ENCODE measurements at places on chromosomes 2 and 18.

GRCh38 chr2:147855977-147856376 lies 11.1 kb downstream of the ACVR2A start:
- DNase-seq: no peak

- no peak for DNase-seq
Measured at GRCh38 chr2:46913471-46914381, 1.9 kb downstream of the MCFD2 start.

- no peak for DNase-seq
Measured at GRCh38 chr2:28624793-28625701, 126.6 kb upstream of the PPP1CB start.

GRCh38 chr2:132414081-132414480 lies 2.5 kb upstream of the GPR39 start:
- no peak for DNase-seq

DNA sequence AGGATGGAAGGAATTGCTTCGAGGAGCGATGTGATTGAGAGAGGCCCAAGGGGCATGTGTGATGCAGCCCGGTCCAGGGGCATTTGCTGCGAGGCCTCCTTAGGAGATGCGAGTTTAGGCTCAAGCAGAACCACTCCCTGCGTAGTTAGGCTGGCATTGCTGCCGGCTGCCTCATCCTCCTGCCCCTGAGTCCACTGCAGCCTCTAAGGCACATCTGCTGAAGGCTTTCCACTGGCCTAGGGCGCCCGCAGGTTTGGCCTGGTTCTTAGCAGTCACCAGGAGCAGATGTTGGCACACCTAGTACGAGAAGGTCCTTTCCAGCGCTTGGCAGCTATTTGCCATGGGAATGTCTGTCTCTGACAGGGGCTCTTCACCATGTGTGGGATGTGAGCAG lies 20.7 kb downstream of the INPP5D start:
- DNase-seq: no peak

DNA sequence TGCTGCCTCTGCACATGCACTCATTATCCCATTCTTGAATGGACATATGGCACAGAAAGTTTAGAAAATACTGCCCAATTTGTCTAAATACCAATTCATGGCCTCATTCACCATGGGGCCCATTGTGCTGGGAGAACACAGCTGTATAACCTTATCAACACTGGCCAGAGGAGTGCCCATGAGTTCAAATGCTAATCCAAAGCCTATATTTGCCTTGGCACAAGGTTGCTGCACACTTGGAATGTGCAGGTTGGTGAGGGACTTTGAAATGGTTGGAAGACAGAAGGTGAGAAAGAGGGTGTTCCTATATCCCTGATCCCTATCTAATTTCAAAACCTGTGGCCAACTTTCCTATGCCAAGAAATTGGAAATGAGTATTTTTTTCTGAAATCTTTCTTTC lies 693.9 kb upstream of the ID2 start:
- no peak for DNase-seq

GRCh38 chr2:156321243-156321904 lies 11.1 kb downstream of the NR4A2 start:
- no peak for DNase-seq

- DNase-seq: no peak
Measured at GRCh38 chr2:233270366-233270765, 18.9 kb downstream of the ATG16L1 start.

DNA sequence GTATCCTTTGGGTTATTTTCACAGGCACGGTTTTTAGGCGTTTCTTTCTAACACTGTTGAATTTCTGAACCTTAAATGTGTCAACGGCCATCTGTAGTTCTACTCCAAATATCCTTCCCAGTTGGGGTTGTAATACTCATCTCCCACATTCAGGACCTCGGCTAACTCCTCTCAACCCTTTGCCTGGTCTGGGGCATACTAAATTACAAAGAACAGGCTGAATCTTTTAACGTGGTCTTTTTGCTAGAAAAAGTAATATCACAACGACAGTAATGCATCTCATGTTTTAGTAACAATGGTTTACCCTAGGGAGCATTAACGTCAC lies 2.1 kb downstream of the RPRM start:
- no peak for DNase-seq

DNA sequence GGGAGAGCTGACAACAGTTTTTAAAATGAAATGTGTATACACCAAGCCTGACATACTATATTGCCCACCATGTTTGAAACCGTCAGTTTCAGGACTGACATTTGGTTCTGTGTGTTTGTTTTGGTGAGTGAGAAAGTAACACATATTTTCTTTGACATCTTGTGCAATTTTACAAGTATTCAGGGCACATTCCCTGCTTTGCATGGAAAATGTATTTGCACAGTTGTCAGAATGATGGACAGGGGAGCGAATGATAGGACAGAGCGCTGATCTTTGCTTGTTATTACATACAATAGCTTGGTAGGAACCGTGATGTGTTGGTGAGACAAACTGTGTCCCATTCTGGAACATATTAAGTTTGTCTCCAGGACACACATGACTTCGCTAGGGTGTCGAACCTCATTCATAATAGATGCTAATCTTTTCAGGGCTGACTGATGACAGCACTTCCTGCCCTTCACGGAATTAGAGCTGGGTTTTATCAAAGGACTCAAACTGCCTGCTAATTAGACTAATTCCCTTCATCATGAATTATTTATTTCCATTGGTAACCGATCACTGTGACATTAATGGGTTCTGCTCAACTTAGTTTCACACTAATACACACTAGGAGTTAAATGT lies 158.5 kb downstream of the CDCA7 start:
- no peak for DNase-seq

DNA sequence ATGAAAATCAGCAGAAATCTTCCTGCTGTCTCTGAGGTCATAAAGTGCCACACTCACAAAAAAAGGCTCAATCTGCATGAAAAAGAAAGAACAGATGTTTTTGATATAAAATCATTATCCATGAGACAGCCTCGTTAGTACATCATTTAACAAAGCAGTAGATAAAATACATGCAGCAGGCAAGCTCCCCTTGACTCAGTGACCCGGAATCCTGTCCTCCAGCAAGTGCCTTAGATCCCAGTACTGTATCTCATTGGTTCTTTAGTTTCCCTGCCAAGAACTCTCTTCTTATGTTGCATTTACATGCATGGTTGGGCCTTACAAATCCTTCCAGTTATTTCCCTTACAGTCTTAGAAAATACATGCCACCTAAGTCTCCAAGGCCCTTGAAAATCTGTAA lies 148.9 kb upstream of the CCDC195 start:
- DNase-seq: no peak

DNA sequence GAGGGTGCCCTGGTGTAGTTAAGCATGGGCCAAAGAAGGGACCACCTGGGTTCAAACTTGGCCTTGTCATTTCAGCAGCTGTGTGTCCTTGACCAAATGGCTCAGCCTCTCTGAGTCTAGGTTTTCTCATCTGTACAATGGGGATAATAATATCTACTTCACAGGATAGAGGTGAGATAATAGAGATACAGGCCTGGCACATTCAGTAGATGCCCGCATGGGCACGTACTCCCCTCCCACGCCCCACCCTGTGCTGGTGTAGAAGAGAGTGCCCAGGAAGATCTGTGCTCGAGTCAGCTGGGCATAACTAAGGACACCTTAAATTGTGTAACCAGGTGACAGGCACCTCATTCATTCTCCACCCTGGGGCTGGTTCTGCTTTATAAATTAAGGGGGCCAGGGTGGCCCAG lies 8.4 kb upstream of the TMEM185B start:
- no peak for DNase-seq

DNA sequence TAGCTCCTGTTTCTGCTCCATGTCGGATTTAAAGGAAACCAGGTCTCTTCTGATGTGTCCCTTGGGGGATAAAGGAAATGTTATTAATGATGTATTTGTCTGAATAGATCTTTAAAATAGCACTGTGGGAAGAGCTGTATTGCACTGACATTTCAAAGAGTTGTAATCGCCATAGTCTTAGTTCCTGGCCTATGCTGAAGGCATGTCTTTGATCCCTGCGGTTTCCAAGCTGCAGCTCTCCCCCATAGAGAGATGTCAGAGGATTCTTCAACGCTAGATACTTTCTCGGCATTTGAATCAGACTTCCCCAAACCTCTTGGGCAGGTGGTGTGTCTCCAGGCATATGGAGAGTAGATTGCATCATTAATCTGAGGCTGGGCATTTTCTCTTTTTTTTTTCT lies 40.4 kb downstream of the NAT8 start:
- no peak for DNase-seq

GRCh38 chr18:40326985-40327384 lies 1628.0 kb upstream of the PIK3C3 start:
- no peak for DNase-seq

GRCh38 chr2:238966072-238966937 lies 118.4 kb downstream of the TWIST2 start:
- DNase-seq: no peak

- no peak for DNase-seq
Measured at GRCh38 chr2:180240774-180241173, 233.7 kb upstream of the CWC22 start.

DNA sequence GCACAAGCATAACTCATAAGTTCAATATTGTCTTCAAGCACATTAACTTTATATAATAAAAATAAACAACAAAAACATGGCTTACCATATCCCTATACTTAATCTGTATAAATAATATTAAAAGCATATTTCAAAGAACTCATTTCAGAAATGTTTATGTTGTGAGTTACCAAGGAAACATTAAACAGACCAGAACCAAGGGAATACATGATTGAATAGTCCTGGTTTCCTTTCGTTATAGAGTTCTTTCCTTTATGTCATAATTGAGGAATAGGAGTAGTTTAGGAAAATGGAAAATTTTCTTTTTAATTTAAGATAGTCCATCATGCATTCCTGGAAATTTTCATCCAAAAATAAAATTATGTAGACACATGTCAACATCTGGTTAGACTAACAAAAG lies 343.0 kb downstream of the ERBB4 start:
- DNase-seq: no peak

GRCh38 chr2:120927265-120927628 lies 191.6 kb downstream of the GLI2 start:
- no peak for DNase-seq

GRCh38 chr2:226758921-226759640 lies 40.5 kb downstream of the IRS1 start:
- DNase-seq: no peak

- no peak for DNase-seq
Measured at GRCh38 chr2:167420211-167420610, 531.9 kb downstream of the XIRP2 start.

DNA sequence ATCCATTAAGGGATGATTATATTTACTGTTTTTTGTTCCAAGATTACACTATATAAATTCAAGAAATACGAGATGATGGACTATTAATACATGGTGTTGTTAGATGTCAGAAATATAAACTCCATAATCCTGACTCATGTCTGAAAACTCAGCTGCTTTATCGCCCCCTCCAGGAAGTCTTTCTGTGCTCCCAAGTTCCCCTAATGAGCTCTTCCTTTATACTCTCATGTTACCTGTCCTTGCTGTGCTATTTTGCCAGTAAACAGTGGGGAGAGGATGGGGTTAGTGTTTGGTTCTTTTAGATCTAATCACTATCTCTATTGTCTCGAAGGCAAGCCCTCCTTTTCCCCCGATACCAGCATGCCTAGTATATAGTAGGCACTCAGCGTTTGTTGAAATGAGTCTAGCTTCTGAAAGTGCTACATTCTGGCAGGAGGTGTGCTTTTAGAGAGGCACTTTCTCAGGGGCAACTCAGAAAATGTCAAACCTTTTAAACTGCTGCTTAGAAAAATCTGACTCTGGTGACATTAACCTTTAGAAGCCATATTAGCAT lies 21.4 kb upstream of the BARD1 start:
- DNase-seq: peak; percentile 4

- DNase-seq: no peak
Measured at GRCh38 chr2:70454936-70455544, 98.6 kb downstream of the TGFA start.

- DNase-seq: peak; percentile 39
Measured at GRCh38 chr18:6022845-6023244, 127.5 kb upstream of the TMEM200C start.

- no peak for DNase-seq
Measured at GRCh38 chr18:63488160-63488559, 11.4 kb downstream of the SERPINB5 start.

DNA sequence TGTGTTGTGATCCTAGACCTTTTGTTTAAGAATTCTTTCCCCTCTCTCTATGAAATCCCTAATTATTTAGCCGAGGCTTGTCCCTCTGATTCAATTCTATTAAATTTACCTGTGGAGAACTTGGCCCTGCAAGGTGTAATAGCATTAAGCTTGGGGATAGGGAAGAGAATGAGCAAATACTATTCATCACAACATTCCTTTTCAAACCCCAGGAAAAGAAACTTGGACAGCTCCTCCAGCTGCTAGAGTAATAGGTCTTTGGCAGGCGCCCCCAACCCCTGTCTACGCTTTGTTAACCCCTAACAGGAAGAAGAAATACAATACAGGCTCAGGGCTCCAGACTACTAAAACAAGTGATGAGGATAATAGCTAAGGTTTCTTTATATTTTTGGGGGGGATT lies 957.0 kb downstream of the CPS1 start:
- no peak for DNase-seq

DNA sequence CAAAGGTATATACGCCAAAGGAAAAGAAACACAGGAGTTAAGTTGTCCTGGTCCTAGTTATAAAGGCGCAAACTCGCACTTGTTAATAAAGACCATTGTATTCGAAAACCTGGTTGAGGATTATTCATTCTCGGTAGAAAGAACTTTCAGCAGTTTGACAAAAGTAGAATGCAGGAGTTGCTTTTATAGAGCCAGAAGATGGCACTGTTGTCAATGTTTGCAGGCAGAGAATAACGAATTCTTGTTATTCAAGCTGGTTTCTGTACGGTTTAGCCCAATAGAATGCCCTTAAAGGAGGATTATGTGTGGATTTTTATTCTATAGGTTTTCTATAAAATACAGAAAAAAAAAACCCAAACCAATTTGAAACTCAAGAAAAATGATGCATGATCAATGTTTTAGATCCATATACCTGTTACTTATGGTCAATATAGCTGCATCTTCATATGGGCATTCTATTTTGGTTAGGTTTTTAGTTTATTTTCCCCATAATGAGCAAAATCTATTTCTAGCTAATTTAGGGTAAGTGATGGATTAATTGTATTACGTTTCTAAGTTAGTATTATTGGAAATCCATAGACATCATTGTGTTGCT lies 510.3 kb downstream of the PLCL1 start:
- peak; percentile 44 for DNase-seq

- no peak for DNase-seq
Measured at GRCh38 chr2:7999683-8000476, 682.0 kb upstream of the ID2 start.

GRCh38 chr18:45156946-45157345 lies 458.3 kb upstream of the SLC14A2 start:
- no peak for DNase-seq
